ENCODE measurements at places on chromosomes 2 and 18.

DNA sequence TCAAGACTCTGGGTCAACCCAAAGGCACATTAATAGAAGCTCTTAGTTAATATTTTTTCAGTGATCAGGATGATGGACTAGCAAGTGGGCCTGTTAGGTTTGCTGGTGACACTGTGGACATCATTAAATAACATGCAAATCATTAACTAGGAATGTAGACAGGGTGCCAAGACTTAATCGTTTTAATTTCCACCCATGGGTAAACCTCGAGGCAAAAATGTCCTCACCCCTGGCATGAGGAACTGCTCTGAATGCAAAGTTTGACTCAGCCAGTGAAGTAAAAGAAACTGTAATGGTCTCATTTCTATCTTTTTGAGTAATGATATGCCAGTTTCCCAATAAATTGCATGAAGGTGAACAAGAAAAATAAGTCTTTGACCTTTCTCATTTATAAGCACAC, 152.6 kb upstream of the MEX3C start:
- DNase-seq: no peak

- DNase-seq: no peak
Observed at GRCh38 chr2:240553956-240554480, 3.8 kb downstream of the ANKMY1 start.

- DNase-seq: peak; percentile 8
Observed at GRCh38 chr2:26613241-26614215, 27.6 kb downstream of the CIB4 start.

DNA sequence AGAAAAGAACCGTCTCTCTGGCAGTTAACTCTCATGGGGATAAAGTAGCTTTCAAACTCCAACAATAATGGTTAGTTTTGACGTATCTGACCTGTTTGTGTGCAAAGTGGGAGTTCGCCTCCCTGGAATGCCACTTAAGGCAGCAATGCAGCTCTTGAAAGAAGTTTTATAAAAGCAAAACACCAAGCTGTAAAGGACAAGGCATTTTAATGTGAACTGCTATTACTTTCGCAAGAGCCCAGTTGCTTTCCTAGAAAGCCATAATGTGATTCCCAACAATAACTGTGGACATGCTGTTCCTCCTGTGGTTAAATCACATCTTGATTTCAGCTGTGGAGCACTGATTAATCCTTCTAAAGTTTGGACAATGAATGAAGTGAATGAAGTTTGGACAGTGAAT, 303.7 kb downstream of the PTPRM start:
- no peak for DNase-seq

- no peak for DNase-seq
Observed at GRCh38 chr2:100174026-100174431, 31.6 kb upstream of the AFF3 start.

- DNase-seq: no peak
Observed at GRCh38 chr18:12287684-12288402, 20.2 kb upstream of the TUBB6 start.

DNA sequence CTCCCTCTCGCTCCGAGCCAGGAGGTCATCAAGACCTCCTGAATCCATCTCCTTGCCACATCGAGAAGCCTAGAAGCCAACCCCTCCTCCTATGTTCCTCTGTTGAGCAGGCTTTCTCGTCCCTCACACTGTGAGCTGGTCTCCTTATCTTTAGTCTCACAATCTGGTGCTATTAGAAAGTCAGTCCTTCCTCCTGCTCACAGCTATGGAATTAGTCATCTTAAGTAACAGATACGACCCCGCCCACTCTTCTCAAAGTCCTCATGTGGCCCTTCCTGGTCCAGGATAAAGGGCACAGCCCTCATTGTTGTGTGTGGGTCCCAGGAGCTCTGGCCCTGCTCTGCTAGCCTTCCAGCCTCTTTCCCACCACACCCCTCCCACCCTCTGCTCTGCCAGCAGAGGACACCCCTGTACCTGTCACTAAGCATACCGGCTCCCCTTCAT, 41.4 kb upstream of the TRIB2 start:
- no peak for DNase-seq

DNA sequence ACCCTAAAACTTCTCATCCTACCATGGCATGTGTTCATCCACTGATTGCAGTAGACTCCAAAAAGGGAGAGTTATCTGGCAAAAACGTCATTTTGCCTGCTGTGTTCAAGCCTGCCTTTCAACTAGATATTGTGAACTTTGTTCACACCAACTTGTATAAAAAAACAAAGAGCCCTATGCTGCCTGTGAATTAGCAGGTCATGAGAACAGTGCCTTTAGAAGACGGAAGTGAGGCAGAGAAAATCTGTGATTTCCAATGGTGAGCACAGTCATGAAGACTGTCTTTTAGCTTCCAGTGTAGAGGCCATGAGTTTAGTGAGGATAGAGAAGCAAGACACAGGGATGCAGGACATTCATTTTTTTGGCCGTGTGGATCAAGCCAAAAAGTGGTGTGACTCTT, 103.6 kb upstream of the PGAP1 start:
- DNase-seq: no peak

DNA sequence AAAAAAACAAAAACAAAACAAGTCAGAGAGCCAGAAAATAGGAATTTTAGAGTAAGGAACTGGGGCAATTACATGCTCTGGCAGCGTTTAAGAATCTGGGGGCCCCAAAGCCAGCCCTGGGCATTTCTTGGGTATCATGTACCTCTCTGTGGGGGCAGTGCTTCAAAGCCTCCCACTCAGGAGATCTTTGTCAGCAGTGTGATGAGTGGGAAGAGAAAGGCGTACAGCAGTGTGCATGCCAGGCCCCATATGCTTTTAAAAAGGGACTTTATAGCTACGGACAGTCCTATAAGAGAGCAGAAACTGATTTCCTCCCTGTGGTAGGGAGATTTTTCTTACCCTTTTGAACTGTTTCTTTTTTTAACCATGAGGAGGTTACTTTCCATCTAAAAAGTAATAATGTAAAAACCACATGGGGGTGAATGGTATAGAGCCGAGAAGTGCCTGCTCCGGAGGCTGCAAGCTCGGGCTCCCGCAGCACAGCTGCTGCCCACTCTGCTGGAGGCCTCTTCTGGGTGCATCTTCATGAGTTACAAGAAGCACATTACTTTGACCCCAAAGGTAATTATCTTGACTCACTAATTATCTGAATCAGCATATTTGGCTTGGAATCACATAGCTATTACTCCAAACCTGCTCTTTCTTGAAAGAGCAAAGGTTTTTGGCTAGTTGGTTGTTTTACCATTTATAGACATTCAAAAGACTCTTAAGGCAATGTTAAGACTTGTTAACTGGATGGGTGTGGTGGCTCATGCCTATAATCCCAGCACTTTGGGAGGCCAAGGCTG, 46.4 kb downstream of the PROC start:
- no peak for DNase-seq

DNA sequence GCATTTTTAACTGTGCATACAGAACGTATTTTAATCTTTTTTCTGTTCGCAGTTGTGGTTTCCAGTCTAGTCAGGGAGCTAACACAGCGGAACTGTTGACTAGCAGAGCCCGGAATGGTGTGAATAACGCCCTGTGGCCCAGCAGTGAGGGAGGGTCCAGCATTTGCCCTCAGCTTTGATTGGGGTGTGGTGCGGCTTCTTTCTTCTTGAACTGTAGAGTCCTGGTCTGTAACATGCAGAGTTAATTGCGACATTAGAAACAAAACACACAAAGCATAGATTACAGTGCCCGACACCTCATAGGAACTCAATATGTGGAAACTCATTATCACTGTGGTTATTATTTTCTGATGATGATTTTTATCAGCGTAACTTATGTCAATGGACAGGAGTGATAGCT, 253.6 kb downstream of the SOX11 start:
- DNase-seq: no peak

DNA sequence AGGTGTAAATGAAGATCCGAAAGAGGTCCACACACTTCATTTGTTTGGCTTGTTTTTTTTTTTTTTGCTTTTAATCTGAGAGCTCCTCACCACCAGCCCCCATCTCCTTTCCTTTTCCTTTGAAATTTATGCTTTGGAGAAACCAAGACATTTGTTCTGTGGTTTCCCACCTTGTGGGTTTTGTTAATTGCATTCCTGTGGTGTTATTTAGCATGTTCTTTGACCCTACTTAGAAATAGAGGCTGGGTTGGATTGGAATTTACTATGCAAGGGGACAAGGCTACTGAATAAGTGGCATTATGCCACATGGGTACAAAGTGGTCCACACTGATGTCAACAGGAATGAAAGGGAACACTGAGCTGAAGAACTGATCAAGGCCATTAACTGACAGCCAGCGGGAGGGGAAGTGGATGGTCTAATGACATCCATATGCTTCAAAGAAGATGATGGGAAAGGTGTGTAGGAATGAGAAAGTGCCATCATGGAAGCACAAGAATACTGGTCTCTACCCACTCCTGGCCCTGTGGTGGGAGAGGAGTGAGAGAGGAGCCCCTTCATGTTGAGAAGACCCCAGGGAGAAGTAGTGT, 8.9 kb downstream of the CCL20 start:
- no peak for DNase-seq

Data from substantia nigra (tissue), 51 donors.